ENCODE measurements at places on chromosomes 13 and 19. TPM values are rescaled to one million over a fixed set of nuclear protein-coding genes. Genes with fewer than 3 reads are reported as not detected.

Gene URAD
- total RNA-seq = not detected

- no peak for DNase-seq
Measured at GRCh38 chr13:29707876-29708543, 112.5 kb upstream of the SLC7A1 start.

GRCh38 chr13:50449465-50449864, 394.0 kb downstream of the DLEU7 start:
- no peak for DNase-seq

DNA sequence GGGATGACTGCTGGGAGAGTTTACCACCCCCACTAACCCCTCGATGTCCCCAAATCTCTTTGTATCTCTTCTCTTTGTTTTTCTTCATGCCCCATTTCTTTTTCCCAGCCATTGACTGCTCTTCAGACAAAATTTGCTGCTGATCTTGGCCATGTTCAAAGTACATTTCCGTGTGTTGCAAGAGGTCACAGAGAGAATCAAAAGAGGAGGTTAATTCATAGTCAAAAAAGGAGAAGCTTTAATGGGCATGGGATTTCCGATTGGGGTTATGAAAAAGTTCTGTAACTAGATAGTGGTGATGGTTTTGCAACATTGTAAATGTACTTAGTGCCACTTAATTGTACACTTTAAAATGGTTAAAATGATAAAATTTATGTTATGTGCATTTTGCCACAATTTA, 121.1 kb downstream of the FLT1 start:
- no peak for DNase-seq

DNA sequence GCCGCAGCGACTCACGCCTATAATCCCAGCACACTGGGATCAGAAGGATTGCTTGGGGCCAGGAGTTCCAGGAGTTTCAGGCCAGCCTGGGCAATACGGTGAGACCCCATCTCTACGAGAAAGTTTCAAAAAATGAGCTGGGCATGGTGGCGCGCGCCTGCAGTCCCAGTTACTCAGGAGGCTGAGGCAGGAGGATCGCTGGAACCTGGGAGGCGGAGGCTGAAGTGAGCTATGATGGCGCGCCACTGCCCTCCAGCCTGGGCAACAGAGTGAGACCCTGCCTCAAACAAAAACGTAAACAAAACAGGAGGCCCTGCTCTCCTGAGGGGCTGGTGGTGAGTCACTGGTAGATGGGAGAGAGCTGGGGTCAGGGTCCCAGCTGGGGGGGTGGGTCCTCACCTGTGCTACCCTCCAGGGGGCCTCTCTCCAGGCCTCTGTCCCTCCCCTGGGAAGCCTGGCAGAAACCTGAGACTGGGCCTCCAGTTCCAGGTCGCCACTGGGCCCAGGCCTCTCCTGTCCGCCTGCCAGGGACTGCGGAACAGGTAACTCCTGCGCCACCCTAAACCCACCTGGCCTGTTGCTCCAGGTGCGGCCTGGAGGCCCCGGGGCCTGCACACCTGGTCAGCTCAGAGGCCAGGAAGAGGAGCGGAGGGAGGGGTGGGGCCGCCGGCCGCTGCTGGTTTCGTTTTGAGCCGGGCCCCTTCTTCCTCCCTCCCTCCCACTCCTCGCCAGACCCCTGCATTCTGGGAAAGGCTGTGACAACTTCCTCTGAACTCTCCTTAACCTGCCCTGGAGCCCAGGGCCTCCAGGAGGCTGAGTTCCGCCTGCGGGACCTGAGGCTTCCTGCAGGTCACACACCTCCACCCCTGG, 17.2 kb upstream of the ZBTB7A start:
- no peak for DNase-seq

Measured in urinary bladder (tissue), 4 donors.